ENCODE measurements at places on chromosomes 12 and 14. TPM values are rescaled to one million over a fixed set of nuclear protein-coding genes. Genes with fewer than 3 reads are reported as not detected.

The GPRC5D gene
- not detected for total RNA-seq

The DPPA3 gene
- total RNA-seq, result 1.2 TPM

DNA sequence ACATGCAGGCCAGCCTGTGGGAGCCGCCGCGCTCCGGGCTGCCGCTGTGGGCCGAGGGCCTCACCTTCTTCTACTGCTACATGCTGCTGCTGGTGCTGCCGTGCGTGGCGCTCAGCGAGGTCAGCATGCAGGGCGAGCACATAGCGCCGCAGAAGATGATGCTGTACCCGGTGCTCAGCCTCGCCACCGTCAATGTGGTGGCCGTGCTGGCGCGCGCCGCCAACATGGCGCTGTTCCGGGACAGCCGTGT, 2.9 kb downstream of the TMEM121 start:
- H3K4me1 ChIP-seq, result no peaks in the 10 kb centered on the region
- DNase-seq, result no peak
- H3K36me3 ChIP-seq, result no peaks in the 10 kb centered on the region

GRCh38 chr14:49092345-49092744, 493.8 kb downstream of the RPS29 start:
- H3K36me3 ChIP-seq, result no peaks in the 10 kb centered on the region
- H3K27ac ChIP-seq, result no peak overlapping the region
- no peak overlapping the region for H3K4me3 ChIP-seq

The PPM1A gene
- 51.2 TPM for total RNA-seq

DNA sequence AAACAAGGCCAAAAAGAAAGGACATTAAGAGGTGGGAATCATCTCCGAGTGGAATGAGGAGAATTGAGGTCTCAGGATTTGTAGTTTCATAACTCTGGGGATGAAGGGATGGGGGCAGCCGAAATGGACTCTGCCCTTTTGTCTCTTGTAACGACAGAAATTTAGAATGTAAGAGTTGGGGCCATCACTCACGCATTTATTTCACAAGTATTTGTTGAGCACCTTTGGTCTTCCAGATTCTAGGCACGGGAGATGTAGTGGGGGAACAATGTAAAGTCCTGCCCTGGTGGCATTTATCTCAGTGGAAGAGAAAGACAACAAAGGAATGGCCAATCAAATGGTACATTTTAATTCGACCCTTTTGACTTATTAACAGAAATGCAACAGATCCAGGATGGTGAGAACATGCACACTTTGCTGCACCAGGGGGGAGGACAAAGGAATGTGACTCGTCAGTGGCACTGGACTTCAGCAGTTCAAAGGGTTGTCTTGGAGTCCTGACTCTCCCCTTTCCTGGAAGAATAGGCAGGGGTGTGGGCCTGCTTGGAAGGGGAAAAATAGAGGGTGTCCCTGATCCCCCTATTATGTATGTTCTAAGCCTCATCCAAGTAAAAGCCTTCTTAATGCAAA, 102.0 kb downstream of the TMEM30B start:
- H3K4me3 ChIP-seq, result no peak overlapping the region
- DNase-seq, result no peak
- no peak overlapping the region for H3K27ac ChIP-seq
- H3K27me3 ChIP-seq, result no peaks in the 10 kb centered on the region

- DNase-seq, result no peak
- H3K27me3 ChIP-seq, result no peaks in the 10 kb centered on the region
Measured at GRCh38 chr12:15638231-15638630, 151.0 kb downstream of the EPS8 start.

DNA sequence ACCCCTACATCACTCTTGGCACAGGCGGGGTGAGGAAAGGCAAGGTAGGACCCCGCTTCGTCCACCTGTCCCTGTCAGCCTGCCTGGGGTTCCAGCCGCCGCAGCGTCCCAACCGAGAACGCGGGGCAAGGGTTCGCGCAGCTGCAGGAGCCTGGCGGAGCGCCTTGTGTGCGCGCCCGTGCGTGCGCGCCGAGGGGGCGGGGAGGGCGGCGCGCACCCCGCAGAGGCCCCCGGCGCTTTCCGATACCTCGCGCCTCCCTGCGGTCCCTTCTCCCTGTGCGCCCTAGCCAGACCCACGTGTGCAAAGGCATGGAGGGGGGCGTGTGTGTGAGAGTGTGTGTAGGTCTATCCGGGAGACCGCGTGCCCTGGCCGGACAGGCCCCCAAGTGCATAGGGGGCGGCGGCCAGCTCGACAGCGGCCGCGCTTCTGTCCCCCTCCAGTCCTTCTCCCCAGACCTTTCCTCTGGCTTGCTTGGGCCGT, 122.4 kb downstream of the TSPAN9 start:
- peaks cover 3% of the 10 kb centered on the region for H3K4me1 ChIP-seq
- DNase-seq, result peak; percentile 64
- H3K27ac ChIP-seq, result no peak overlapping the region
- no peaks in the 10 kb centered on the region for H3K36me3 ChIP-seq

DNA sequence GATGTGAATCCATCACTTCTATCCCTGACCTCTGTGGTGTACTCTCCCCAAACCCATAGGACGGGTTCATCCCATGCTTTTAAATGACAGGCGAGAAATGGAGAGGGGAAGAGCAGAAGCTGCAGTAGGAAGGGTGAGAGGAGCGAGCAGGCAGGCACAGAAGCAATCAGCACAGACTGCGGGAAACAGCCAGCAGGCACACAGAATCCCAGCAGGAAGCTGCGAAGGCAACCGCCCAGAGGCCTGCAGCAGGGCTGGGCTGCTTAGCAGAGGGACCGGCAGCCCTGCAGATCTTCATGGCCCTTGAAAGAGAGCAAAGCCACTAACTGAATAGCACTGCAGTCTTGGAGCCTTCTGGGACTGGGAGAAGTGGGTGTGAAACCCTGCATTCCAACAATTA, 287.0 kb upstream of the FKBP4 start:
- DNase-seq, result no peak
- H3K27me3 ChIP-seq, result no peaks in the 10 kb centered on the region
- H3K4me1 ChIP-seq, result no peaks in the 10 kb centered on the region

The GDF11 gene
- 18.2 TPM for total RNA-seq

GRCh38 chr12:22248571-22249115, 85.9 kb downstream of the ST8SIA1 start:
- no peak for DNase-seq
- no peaks in the 10 kb centered on the region for H3K27me3 ChIP-seq
- H3K27ac ChIP-seq, result no peak overlapping the region
- no peaks in the 10 kb centered on the region for H3K4me1 ChIP-seq

GRCh38 chr12:78818487-78818886, 46.1 kb upstream of the SYT1 start:
- H3K27ac ChIP-seq, result no peak overlapping the region
- DNase-seq, result no peak
- no peak overlapping the region for H3K4me3 ChIP-seq
- no peaks in the 10 kb centered on the region for H3K36me3 ChIP-seq

GRCh38 chr12:69732088-69732487, 6.6 kb upstream of the RAB3IP start:
- no peak overlapping the region for H3K27ac ChIP-seq
- no peak for DNase-seq
- no peak overlapping the region for H3K4me3 ChIP-seq
- H3K4me1 ChIP-seq, result no peaks in the 10 kb centered on the region
- peaks cover 1% of the 10 kb centered on the region for H3K27me3 ChIP-seq
- H3K36me3 ChIP-seq, result no peaks in the 10 kb centered on the region

DNA sequence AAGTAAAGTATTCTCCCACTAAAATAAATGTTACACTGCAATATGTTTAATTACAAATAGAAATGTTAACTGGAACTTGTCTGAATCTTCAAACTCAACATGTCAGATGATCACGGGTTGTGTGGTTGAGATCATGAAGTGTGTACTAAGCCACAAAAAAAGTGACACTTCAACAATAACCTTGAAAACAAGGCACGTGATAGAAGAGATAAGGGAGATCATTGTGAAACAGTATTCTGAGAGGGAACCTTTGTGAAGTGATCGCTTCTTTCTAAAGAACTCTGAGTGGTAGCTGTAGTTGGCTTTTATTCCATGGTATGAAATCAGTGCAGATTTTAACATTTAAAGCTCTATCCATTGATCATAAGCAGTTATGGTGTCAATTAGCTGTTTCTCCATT, 60.0 kb downstream of the LIN52 start:
- H3K36me3 ChIP-seq, result no peaks in the 10 kb centered on the region
- H3K27me3 ChIP-seq, result no peaks in the 10 kb centered on the region
- H3K4me3 ChIP-seq, result no peak overlapping the region
- H3K4me1 ChIP-seq, result no peaks in the 10 kb centered on the region
- no peak for DNase-seq
- no peak overlapping the region for H3K27ac ChIP-seq

The PPFIA2 gene
- total RNA-seq, result 1.8 TPM

- peak overlapping the region; percentile 61 for H3K4me3 ChIP-seq
Measured at GRCh38 chr14:77965919-77966435, 166.1 kb downstream of the ADCK1 start.

- H3K36me3 ChIP-seq, result no peaks in the 10 kb centered on the region
- H3K4me1 ChIP-seq, result 0 out of 2 replicates have a peak, but pooled peaks cover 3% of the 10 kb centered on the region
- H3K27ac ChIP-seq, result no peak overlapping the region
- no peaks in the 10 kb centered on the region for H3K27me3 ChIP-seq
- no peak overlapping the region for H3K4me3 ChIP-seq
- DNase-seq, result no peak
Measured at GRCh38 chr12:128449146-128449894, 182.3 kb downstream of the TMEM132C start.

The SIRT4 gene
- 4.1 TPM for total RNA-seq

GRCh38 chr14:92945959-92946846, 23.3 kb downstream of the CHGA start:
- no peaks in the 10 kb centered on the region for H3K4me1 ChIP-seq
- H3K36me3 ChIP-seq, result peaks cover 10% of the 10 kb centered on the region
- DNase-seq, result no peak

DNA sequence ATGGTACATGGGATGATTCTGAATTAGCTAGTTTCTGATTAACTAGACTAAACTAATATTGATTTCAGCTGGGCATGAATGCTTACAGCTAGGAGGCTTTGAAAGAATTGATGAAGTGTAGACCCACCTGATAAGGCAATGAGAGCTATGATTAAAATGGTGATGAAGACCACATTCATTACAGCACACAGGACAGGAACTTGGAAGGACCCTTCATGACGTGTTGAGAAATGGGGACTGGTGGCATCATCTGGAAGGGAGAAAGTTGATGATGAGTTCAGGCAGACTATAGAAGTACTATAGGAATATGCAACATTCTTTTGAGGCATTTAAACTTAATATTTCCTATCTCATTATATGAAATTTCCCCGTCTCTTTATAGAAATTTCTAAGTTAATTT, 4.5 kb downstream of the CD69 start:
- no peak for DNase-seq
- no peaks in the 10 kb centered on the region for H3K36me3 ChIP-seq
- H3K27me3 ChIP-seq, result no peaks in the 10 kb centered on the region
- no peak overlapping the region for H3K27ac ChIP-seq
- H3K4me1 ChIP-seq, result peaks cover 4% of the 10 kb centered on the region

The OTOGL gene
- 0.31 TPM for total RNA-seq

DNA sequence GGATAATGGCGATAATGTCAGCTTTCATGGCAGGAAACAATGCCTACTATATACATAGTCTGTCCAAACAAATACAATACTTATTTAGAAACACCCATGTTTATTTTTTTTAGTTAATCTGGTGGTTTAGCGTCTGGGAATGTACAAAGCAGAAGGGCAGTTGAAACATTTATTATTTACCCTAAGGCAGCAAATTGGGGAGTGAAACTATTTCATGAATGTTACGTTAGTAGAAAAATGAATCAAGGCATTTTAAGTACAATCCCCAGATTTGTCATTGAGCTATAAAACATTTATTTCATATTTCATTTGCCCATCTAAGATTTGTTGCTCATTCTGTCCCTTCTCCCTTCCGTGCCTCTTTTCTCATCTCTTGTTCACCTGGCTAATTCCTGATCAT, 87.1 kb upstream of the ATF1 start:
- H3K27me3 ChIP-seq, result no peaks in the 10 kb centered on the region
- H3K36me3 ChIP-seq, result peaks cover 6% of the 10 kb centered on the region
- no peak overlapping the region for H3K4me3 ChIP-seq
- no peak overlapping the region for H3K27ac ChIP-seq
- H3K4me1 ChIP-seq, result no peaks in the 10 kb centered on the region

The BATF gene
- total RNA-seq, result not detected

DNA sequence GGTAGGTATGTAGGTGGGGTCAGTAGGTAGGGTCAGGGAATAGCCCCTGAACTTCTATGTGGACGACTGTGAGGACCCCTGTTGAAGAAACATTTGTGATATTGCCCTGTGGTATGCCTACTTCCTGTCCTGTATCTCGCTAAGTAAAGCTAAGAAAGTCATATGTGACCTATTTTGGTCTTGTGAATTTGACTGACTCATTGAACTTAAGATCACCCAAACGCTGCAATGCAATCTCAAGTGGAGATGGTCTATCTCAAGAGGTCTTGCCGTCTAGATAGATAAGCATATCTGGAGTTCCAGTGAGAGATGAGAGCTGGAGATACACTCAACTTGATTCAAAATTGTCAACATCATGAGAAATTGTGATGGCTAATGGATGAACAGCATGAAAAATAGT, 73.8 kb downstream of the TRAFD1 start:
- no peaks in the 10 kb centered on the region for H3K27me3 ChIP-seq
- peaks cover 31% of the 10 kb centered on the region for H3K36me3 ChIP-seq
- no peak overlapping the region for H3K27ac ChIP-seq
- H3K4me1 ChIP-seq, result no peaks in the 10 kb centered on the region

GRCh38 chr14:63045234-63045611, at the start of gene KCNH5:
KCNH5 (minus strand) TSS chr14:63045458; CDS start chr14:63045186, 272 bp downstream.
- peaks cover 22% of the 10 kb centered on the region for H3K27me3 ChIP-seq
- peaks cover 3% of the 10 kb centered on the region for H3K4me1 ChIP-seq
- no peak within 1 kb of the TSS for H3K27ac ChIP-seq
- H3K36me3 ChIP-seq, result no peaks in the 10 kb centered on the region
- peak; percentile 80 for DNase-seq
- H3K4me3 ChIP-seq, result peak within 1 kb of the TSS; percentile 63

- no peaks in the 10 kb centered on the region for H3K4me1 ChIP-seq
- no peak overlapping the region for H3K27ac ChIP-seq
Measured at GRCh38 chr12:93093243-93093642, 164.1 kb upstream of the EEA1 start.

The NR1H4 gene
- total RNA-seq, result not detected

The CLEC6A gene
- not detected for total RNA-seq

The IFNG-AS1 gene
- total RNA-seq, result not detected

The AEBP2 gene
- total RNA-seq, result 56.9 TPM

The SLC35E3 gene
- total RNA-seq, result 10.0 TPM

All from H1 (cell line).